ENCODE measurements at places on chromosomes 3 and 15.

DNA sequence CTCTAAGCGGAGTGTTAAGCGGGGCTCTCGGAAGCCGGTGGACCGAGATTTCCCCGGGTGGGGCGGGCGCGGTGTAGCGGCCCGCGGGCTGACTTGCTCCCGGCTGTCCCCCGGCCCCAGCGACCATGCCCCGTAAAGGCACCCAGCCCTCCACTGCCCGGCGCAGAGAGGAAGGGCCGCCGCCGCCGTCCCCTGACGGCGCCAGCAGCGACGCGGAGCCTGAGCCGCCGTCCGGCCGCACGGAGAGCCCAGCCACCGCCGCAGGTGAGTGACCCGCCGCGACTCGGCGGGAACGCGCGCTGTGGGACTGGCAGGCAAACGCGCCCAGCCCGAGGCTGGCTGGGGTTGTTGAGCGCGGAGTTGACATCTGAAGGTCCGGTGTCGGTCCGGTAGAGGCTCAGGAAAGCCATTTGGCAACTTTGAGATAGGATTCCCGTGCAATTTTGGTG lies 1.3 kb downstream of the SMC4 start:
- no peak for DNase-seq

DNA sequence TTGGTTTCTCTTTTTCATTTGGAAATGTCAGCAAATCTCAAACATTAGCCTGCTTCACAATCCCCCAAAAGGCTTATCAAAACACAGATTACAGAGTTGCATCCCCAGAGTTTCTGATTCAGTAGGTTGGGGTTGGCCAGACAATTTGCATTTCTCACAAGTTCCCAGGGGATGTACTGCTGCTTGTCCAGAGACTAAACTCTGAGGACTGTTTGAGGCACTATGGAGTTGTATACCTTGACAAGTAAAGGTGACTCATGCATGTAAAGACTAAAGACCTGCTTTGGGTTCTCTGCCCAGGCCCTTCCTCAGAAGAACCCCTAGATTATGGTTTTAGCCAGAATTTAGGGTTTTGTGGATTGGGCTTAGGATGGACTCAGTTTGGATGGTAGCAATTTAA lies 151.1 kb upstream of the ARHGEF26 start:
- no peak for DNase-seq

GRCh38 chr3:64008017-64008416 lies 15.3 kb downstream of the PSMD6 start:
- no peak for DNase-seq

DNA sequence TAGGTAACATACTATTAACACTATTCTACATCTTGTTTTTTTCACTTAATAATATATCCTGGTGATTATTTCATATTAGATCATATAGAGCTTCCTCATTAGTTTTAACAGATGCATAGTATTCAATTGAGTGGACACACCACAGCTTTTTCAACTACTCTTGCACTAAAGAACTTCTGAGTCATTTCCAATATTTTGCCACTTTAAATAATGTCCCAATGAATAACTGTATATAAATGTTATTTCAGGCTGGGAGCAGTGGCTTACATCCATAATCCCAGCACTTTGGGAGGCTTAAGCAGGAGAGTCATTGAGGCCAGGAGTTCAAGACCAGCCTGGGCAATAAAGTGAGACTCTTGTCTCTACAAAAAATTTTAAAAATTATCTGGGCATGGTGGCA lies 26.9 kb downstream of the MAP1A start:
- no peak for DNase-seq

GRCh38 chr15:69424748-69425413 lies 10.7 kb downstream of the KIF23 start:
- DNase-seq = no peak

DNA sequence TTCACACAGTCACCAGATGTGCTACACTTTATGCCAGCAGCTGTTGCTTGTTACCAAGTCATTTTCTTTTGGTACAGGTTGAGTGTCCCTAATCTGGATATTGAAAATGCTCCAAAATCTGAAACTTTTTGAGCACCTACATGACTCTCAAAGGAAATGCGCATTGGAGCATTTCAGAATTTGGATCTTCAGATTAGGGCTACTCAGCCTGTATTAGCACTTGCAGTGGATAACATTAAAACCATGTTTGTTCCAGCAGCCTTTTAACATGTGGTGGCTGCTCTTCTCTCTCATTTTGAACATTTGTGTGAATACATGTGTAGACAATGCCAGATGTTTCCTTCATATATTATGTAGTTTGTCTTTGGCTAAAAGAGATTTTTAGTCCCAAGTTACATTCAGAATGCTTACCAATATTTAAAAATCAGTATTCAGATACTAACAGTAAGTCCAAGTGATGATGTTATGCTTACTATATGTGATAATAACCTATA lies 230.9 kb upstream of the UBE2E1 start:
- no peak for DNase-seq

GRCh38 chr15:30830961-30831360 lies 72.8 kb upstream of the FAN1 start:
- DNase-seq = no peak

- no peak for DNase-seq
These were observed 92.6 kb upstream of the CTNNB1 start for GRCh38 chr3:41106691-41107090.

GRCh38 chr3:105504440-105504951 lies 137.8 kb downstream of the ALCAM start:
- no peak for DNase-seq

DNA sequence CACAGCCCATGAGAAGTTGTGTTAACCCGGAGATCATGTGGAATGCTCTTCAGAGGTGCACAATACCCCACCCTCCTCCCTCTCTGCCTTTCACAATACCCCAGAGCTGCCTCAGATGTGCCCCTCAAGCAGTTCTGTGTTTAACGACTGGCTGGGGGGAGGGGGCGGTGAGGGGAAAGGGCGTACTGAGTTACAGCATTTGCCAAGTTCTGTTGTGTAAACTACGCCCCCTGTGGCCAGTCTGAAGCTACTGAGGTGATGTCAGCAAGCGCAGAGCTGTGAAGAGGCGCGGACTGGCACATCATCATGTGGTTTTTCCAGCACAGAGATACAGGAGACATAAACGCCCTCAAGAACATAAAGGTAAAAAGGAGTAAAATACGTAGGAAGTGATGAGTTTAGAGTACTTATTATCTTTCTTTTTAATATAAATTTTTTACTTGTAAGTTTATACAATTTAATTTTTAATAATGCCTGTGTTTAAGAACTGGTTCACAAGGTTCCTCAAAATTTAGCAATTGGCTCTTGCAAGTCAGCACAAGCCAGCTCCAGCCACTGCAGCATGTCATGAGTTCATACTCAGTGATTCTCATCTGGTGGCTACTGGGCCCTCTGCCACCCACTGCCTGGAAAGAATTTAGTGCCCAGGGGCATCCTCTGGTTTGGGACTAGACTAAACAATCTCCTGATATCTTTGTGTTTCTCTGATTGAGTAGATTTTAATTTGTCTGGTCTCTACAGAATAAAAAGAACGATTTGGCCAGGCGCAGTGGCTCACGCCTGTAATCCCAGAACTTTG lies 1.7 kb downstream of the EPB42 start:
- DNase-seq = no peak

DNA sequence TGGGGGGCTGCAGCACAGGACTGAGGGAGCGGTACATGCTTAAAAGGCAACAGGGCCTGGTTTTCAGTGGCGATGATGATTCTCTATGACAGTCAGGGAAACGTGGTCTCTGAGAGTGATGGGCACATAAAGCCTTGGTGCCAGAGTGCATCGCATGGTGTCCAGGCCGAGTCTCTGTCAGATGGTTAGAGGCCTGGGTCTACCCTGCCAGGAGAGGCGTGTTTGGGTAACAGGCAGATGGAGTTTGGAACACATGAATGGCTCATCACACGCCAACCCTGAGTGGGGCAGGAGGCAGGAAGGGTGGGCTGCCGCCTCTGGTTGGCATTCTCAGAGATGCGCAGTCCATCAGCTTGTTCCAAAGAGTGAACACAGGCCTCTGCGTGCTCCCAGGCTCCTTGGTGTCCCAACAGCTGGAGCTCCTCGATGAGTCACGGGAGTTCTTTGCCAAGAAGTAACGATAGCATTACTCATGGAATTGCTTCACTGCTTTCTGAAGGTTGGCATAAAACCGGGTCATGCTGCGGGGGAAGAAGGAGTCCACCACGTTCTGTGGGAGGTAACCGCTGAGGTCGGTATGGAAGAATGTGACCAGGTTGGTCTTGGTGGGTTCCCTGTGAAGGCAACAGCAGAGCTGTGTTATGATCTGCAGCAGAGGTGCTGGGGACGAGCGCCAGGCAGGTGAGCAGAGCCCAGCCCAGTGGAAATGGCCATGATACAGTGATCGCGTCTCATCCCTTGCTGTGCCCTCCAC lies 11.0 kb downstream of the STARD5 start:
- peak; percentile 89 for DNase-seq

DNA sequence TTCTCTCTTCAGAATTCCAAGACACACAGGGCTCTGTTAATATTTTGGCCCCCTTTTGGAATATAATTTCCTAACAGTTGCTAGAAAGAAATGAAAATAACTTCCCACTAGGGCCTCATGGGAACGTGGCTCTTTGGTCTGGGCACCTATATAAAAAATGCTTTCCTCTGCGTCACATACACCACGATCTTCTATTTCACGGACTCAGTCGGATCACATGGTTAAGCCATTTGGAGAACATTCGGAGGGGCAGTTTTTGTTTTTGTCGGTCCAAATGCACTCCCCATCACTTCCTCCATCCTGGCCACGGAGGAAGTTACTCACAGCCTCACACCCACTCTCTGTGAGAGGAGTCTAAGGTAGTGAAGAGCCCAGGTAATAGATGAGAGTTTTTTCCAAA lies 21.0 kb downstream of the TMEM44 start:
- DNase-seq = no peak

GRCh38 chr3:61015408-61015807 lies 235.8 kb downstream of the FHIT start:
- no peak for DNase-seq

DNA sequence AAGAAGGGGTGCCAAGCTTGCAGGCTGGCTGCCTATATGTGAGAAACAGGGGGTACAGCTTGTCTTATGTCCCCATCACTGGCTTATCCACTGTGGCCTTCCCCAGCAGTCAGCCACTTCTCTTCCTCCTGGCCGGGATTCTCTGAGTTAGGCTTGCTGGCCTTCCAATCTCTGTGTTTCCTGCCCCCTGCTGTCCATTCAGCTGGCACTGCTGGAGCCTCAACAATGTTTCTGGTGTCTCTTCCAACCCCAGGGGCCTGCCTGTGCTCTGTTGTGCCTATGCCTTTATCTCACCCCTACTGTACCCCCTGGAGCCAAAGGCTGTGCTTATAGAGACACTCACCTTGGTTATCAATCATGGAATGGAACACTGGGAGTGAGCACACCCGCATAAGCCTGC lies 36.5 kb downstream of the ANAPC13 start:
- DNase-seq = no peak

- DNase-seq = no peak
These were observed 232.3 kb upstream of the MRPL3 start for GRCh38 chr3:131735116-131735515.

GRCh38 chr3:128665362-128666021 lies 14.9 kb upstream of the RPN1 start:
- DNase-seq = no peak

DNA sequence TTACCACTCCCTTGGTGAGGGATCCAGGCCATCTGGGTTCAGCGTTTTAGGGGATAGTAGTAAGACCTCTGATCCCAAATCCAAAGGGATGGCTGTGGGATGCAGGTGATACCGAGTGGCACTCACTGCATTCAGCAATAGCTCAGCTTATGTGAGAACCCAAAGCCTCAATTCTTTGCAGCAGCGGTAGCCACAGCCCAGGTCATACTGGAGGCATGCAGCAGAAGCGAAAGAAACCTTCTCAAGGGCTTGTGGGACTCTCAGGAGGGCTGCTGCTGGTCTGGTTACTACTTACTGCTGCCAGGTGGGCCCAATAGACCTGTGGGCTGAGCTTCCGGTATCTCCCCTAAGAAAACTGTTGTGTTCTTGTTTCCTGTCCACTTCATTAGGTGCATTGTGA lies 38.0 kb downstream of the CHCHD6 start:
- DNase-seq = no peak

- DNase-seq = no peak
These were observed 1042.0 kb downstream of the ROBO1 start for GRCh38 chr3:78725703-78726246.

GRCh38 chr3:51945031-51945840 lies 3.1 kb downstream of the PARP3 start:
- no peak for DNase-seq

DNA sequence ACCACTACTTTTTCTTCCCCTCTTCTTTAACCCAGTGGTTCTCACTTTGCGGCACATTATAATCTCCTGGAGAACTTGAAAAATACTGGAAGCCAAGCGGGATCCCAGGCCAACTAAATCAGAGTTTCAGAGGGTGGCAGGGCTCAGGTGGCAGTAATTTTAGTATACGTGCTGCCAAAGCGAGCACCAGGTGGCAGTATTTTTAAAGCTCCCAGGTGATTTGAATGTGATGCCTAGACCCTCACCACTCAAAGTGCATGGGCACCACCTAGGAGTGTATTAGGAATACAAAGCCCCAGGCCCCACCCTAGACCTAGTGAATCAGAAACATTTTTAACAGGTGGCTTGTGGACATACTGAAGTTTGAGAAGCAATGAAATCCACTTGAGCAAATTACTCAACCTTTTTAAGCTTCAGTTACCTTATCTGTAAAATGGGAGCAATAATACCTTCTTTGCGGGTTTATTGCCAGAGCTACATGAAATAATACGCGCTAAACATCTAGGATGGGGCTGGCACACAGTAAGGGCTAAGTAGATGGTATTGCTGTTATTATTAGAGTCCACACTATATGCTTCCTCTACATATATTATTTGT lies 8.3 kb downstream of the B3GALNT1 start:
- DNase-seq = no peak

GRCh38 chr3:22115581-22115980 lies 364.6 kb upstream of the ZNF385D start:
- DNase-seq = no peak

- DNase-seq = no peak
These were observed 131.7 kb downstream of the TNIK start for GRCh38 chr3:171328419-171329082.

- no peak for DNase-seq
These were observed 93.9 kb downstream of the RBPMS2 start for GRCh38 chr15:64681424-64682024.

- no peak for DNase-seq
These were observed 126.1 kb upstream of the ARHGEF3 start for GRCh38 chr3:56927855-56928254.

- DNase-seq = no peak
These were observed 230.8 kb downstream of the FEZF2 start for GRCh38 chr3:62142331-62143085.

DNA sequence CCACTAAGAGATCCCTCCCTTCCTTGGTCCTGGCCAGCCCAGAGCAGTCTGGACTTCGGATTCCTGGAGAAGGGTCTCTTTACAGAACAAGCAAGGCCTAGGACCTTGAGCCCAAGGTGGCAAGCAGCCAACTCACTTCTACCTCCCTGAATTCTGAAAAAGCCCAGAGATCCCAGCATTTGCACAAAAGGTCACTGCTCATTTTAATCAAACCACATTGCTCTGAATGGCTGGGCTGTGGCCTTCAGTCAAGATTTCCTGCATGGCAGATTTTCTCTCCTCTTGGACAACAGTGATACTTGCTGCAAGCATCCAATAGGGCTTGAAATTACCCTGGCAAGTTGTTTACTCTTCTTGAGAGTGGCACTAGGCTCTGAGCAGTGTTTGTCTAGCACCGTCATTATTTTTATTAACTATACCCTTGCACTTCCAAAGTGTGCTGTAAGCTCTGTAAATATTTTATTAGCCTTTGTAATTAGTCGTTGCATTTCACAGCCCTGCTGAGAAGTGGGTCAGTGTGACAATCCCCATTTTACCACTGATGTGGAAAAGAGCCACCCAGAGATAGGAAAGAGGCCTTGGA lies 274.7 kb upstream of the CTNNB1 start:
- no peak for DNase-seq
